GOT3 (cell line): ENCODE measurements at places on chromosomes 3 and 15.

DNA sequence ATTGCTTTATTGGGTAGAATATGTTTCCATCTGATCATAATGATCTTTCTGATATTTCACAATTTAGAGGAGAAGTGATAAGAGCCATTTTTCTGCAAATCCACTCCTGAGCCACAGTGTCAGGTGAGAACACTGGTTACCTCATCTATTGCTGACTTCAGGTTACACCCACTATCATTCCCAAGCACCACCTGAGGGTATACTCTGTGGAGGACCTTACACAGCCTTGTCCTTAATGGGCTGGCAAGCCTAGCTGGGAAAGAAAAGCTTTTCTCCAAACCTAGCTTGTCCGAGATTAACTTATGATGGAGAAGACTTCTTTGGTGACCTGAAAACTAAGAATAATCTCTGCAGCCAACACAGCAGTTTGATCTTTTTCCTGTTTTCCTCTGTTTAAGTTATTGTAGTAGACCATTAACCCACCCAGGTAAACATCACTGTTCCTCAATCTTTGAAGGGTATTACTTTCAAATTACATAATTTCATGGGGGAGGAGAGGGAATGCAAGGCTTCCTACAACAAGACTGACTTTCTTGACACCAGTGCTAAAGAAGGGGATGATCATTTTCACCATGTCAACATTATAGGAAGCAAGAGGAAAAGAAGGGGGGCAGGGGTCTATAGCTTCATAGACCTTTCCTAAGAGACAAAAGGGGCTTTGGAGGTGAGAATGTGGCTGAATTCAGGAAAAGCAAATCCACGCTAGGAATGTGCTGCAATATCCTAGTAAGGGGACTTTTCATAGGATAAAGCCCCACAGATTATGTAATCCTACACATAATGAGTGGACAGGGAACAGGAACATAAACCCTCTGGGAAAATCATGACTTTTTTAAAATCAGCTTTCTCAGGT is 1.7 kb downstream of the NCEH1 start:
- DNase-seq, result no peak

- DNase-seq, result no peak
These were observed 1.1 kb downstream of the RAB7A start for GRCh38 chr3:128727059-128727458.

DNA sequence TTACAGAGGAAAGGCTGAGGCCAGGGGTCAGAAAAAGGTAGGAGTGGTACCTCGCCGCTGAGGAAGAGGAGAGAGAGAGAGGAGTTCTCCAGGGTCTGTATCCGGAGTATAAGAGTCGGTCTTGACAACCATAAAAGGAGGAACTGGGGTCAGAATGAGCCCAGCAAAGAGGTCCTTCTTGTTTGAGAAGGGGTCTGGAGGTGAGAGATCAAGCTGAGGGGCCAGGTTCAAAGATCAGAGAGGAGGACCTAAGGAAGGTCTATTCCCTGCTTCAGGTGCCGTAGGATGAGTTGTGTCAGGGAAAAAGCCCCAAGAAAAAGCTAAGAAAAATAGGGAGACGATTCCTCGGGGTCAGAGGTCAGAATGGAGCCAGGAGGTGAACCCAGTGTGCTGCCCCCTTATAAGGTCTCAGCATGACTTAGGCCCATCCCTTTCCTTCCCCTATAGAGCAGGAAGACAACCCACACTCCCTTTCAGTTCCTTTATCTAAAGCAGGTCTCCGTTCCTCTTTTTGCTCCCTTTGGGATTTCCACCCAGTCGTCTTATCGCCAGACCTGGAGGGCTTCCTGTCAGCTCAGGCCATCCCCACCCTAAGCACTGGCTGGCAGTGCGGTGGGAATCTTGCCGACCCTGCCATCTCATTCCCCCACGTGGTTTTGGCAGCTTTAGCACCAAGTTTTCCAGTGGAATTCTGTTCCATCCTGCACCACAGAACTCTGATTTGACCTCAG is 651 bp downstream of the MTMR14 start:
- no peak for DNase-seq

- no peak for DNase-seq
These were observed 587.0 kb upstream of the GRM7 start for GRCh38 chr3:6273878-6274277.

DNA sequence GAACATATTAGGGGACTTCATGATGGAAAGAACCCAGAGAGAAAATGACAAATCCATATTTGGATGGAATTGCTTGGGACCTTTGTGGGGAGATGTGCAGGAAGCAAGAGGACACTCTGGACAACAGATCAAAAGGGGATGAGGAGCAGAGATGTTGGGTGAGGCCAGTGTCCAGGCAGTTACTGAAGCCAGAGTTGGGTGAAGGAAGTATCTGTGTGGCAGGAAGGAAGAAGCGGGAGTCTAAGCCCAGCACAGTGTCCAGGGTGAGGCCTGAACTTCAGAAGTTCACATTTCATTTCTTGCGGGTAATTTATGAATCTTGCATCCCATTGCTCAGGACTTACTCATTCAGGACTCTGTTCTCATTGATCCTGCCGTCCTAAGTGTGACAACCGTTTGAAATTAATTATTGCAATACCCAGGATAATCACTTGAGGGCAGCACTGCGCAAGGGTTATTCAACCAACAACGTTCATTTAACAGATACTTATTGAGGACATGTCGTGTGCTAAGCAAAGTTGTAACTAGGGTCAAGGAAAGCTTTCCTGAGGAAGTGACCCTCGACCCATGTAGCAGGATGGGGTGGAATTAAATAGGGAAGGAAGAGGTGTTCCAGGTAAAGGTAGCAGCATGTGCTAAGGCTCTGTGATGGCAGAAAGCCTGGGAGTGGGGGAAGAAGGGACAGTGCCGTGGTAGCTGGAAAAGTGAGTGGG is 61.3 kb upstream of the CMTM8 start:
- no peak for DNase-seq

DNA sequence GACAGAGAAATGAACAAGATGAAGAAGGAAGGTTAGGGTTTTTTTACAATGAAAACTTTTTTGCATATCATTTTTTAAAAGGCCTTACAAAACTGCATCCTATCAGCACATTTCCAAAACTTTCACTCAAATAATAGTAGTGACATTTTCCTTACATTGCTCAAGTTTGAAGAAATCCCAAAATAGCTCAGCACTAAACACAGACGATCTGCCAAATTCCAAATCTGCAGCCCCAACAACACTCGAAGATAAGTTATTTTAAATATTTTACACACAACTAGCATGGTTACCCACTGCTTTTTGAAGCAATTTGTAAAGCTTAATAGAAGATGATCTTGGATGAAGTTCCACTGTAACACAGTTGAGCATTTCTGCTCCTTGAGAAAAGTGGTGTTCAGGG is 535.6 kb upstream of the ALCAM start:
- DNase-seq, result no peak

- DNase-seq, result no peak
These were observed 78.9 kb upstream of the GSK3B start for GRCh38 chr3:120173056-120173675.

- DNase-seq, result no peak
These were observed 108.0 kb downstream of the SENP2 start for GRCh38 chr3:185693985-185694653.

GRCh38 chr15:55907797-55908196 is 85.6 kb downstream of the NEDD4 start:
- no peak for DNase-seq

DNA sequence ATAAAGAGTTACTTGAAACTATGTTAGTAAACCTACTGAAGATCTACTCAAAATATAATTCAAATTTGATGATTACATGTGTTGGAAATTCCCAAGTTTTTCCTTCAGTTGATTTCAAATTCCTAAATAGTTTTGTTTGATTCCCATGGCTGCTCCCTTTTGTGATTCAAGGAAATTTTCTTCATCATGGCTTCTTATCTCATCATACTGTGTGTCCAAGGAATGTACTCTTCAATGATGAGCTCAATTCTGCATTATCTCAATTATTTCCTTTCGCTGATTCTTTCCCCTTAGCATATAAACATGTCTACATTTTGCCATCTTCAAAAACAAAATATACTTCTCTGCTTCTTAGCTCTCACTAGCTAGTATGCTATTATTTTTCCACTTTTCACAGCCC is 460.4 kb upstream of the NAALADL2 start:
- no peak for DNase-seq

DNA sequence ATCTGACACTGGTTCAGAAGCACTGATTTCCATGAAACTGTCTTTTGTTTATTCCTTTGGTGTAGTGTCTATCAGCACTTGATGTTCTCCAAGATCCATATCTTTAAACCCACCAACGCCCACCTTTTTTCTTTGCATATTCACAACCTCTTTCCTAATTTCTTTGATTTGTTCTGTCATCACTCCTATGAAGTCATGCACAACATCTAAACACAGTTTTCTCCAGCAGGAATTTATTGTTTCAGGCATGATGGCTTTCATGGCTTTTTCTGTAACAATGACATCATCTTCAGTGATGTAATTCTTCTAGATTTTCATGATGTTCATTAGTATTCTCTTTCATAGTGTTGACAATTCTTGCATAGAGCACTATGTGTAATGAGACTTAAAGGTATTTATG is 219.6 kb upstream of the POU1F1 start:
- no peak for DNase-seq

DNA sequence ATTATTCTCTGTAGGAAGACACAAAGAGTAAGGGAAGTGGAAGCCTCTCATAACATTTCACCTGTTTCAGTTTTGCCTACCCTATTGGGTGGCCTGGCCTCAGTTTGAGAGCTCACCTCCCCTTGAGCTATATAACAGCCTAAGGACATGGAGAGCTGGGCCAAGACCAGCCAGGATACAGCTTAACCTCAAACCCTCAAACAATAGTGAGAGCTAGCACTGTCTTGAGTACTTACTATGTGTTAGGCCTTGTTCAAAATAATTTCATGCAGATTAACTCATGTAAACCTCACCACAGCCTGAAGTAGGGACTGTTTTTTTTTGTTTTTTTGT is 15.0 kb upstream of the TBL1XR1 start:
- DNase-seq, result no peak

GRCh38 chr3:6416049-6416661 is 444.8 kb upstream of the GRM7 start:
- no peak for DNase-seq

- DNase-seq, result no peak
These were observed 871 bp downstream of the MAP1A start for GRCh38 chr15:43518197-43518761.
